NCI-H187 (cell line): ENCODE measurements at places on chromosomes 3 and 15.

GRCh38 chr3:47464588-47464987, 11.2 kb downstream of the SCAP start:
- DNase-seq: no peak

DNA sequence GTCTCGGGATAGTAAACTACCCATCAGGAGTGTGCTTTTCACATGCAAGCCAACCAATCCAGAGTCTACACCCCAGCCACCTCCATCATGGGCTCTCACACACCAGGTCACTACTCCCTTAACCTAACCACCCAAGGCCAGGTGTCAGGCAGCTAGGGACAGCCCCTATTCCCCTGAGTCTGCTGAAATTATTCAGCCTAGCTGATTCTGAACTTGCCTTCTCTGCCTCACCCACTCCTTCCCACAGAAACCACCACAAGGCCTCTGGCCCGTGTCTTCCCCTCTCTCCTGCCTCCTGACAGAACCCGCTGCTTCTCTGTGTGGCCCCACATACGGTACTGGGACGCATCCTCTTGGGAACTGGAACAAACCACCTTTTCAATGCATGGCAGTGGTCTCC, 82.1 kb downstream of the PCSK6 start:
- no peak for DNase-seq

- DNase-seq: no peak
Measured at GRCh38 chr3:177471733-177472480, 274.6 kb upstream of the TBL1XR1 start.

DNA sequence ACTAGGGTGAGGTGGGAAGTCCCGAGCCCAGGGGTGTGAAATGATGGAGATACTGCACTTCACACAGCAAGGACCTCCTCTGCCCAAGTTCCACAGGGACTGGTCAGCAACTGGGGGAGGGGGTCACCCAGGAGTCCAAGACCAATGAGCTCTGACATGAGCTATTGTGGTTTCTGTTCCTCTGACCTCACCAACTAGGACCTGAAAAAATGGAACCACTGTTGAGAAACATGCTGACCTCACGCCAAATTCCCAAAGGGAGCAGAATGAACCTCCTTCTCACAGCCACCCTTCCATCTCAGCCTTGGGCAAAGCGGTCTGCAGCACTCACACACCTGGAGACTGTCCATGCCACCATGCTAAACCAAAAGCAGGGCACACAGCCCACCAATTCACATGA, 69.3 kb downstream of the LRIG1 start:
- no peak for DNase-seq

DNA sequence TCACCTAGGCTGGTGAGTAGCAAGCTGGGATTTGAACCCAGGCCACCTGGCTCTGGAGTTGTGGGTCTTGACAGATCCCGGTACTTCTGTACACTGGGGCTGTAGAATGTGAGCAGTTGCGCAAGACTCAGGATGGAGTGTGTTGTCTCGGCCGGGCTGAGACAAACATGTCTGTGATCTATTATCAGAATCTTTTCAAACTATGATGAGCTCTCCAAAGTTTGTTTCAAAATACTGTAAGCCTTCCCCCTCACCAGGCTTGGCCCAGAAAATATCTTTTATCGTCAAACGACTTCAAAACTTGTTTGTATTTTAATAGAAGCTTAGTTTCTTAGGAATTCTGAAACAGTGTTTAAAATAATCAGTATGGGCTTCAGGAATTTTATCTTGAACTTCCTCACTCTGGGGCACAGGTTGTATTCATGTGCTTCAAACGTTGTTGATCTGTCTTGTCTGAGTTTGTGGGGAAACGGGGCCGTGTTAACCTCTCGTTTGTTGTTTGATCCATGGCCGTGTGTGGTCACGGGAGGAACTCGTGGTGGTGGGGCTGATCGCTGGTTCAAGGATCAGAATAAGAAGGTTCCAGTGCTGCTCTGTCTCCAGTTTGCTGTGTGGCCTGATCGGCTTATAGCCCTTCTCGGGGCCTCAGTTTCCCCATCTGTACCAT, 40.3 kb upstream of the TFRC start:
- no peak for DNase-seq

- DNase-seq: peak; percentile 22
Measured at GRCh38 chr3:168024537-168024941, 71.2 kb downstream of the GOLIM4 start.

DNA sequence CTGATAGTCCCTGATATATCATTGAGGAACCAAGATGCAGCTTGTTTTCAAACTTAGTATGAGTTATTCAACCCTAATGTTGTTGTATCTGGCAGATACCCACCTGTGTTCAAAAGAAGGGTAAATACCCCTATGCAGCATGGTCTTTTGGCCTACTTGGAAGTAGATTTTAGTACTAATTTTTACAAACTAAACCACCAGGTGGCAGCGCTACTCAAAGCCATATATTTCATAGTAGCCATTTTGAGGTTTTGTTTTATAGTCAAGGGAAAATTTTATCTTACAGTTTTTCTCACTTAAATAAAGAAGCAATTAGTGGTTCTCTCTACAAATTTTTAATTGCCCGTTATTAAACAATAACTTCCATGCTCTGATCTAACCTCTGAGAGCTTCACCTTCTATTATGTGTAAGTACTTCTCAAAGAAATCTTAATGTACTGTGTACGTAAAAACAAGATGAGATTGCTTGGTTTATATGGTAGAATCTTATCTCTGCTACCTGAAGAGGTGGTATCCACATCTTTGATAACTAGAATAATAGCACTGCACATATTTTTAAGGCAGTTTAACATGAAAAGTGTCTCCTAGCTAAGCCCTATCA, 31.5 kb upstream of the MLF1 start:
- peak; percentile 11 for DNase-seq

DNA sequence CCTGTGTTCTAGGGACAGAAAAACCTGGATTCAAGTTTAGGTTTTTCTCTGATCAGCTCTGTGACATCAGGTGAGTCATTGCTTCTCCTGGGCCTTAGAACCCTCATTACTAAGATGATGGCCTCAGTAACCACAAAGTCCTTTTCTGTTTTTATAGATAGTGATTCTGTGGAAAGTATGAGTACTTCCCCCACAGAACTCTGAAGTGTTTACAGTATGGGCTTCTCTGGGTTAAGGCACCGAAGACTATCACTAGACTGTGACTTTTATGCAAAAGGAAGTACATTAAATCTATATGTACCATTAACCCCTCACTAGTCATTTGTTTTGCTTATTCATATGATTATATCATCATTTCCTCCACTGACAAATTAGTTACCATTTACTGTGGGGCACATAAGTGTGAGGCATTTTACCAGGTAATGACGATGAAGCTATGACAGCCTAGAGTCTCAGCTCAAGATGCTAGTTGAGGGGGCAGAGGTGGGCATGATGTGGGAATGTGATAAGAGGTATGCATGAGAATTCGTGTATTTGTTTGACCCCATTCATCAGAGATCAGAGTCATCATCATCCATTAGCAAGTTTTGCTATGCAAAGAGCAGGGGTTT, 15.0 kb upstream of the RORA start:
- DNase-seq: no peak

GRCh38 chr3:64151342-64151871, 73.9 kb downstream of the PRICKLE2 start:
- DNase-seq: no peak

DNA sequence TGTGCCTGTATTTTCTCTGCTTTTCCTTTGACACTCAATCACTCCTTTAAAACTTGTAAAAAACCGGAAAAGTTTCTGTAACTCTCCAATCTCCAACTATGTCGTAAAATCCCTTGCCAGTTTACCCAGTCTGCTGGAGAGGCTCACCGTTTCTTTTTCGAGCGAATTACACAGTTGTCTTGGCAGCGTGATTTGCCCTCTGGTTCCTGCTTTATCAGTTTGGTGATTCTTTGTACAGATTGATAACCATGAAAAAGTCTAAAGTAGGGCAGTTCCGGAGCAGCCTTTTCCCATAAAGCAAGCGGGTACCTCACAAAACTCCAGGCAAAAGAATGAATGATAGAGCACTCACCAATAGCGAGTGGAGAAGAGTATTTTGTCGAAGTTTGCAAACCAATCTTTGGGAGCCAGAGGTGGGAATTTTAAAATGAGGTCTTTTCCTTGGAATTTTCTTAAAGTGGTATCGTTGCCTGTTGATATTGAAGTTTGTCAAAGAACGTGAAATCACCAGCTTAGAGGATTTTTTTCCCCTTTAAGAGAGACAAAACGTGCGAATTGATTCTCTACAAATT, at the start of gene TTC23:
TTC23 (minus strand) TSS at position 312 of the 572 bp plus-strand sequence. CDS start 20,869 bp downstream, outside the sequence.
- DNase-seq: no peak

DNA sequence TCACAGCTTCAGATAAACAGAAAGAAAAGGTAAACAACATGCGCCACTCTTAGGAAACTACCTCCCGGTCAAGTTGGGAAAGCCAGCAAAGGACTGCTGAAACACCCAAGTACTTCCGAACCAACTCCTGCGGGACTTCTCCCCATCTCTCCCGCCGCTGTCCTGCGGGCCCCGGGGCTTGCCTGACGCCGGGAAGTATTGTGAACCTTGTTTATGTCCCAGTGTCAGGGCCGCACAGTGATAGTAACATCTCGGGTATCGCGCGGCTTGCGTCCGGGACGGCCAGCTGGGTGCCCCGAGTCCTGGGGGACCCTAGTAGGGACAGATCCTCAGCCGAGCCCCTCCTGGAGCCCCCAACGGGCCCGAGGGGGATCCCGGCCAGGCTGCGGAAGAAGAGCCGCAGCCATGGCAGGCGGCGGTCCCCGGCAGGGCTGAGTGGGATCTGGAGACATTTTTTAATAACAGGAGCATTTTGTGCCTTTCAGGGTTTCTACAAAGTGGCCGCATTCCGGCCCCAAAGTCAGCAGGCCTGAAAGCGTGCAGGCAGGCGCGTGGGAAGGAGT, 756 bp downstream of the CLPX start:
- no peak for DNase-seq

GRCh38 chr3:50786631-50787030, 111.9 kb downstream of the DOCK3 start:
- DNase-seq: no peak

GRCh38 chr3:100425316-100425715, 24.0 kb downstream of the LNP1 start:
- DNase-seq: no peak

- no peak for DNase-seq
Measured at GRCh38 chr15:54033869-54034458, 55.7 kb downstream of the UNC13C start.

- DNase-seq: no peak
Measured at GRCh38 chr15:79938143-79938542, 32.9 kb downstream of the BCL2A1 start.

DNA sequence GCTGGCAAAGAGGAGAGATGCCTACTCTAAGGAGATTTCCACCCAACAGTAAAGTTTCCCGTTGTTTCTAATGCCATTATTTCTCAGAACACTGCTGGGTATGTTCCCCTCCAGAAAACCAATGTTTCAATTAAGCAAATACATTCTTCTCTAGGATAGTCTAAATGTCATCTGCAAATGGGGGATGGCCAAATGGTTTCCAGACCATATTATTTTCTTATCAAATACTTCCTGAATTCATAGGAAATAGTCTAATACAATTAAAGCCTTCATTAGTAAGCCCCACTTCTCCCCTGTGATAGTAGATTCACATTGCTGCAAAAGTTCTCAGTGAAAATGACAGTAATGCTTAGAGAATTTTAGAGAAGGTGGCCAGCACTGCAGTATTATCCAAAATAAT, 716.6 kb downstream of the GRM7 start:
- no peak for DNase-seq

DNA sequence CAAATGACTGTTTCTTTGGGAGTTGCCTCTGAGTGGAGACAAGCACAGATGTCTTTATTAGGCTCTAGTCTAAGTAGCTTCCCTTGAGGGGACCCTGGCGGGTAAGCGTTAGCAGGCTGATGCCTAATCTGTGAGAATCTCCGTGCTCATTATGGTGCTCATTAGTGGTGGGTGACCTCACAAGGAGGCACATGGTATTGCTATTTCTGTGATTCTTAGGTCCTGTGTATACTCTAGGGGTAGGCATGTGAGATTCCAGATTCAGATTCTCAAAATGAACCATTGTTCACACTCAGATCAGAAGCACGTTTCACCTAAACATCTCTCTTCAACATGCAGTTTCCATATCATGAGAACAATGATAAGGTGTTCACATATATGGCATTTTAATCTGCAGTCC, 809.7 kb downstream of the NR2F2 start:
- DNase-seq: no peak

DNA sequence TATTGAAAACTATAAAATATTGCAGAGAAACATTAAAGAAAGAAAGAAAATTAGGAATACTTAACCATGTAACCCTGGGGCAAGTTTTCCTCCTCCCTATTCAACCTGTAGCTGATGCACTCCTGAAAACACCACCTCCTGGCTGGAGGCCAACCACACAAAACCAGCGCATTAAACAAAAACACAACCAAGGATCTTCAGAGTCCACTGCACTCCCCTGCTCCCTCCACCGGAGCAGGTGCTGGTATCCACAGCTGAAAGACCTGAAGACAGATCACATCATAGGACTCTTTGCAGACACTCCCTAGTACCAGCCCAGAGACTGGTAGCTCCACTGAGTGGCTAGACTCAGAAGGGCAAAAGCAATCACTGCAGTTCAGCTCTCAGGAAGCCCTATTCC, 13.6 kb upstream of the ADAMTS17 start:
- no peak for DNase-seq

- no peak for DNase-seq
Measured at GRCh38 chr3:75983111-75983510, 197.8 kb upstream of the ZNF717 start.

DNA sequence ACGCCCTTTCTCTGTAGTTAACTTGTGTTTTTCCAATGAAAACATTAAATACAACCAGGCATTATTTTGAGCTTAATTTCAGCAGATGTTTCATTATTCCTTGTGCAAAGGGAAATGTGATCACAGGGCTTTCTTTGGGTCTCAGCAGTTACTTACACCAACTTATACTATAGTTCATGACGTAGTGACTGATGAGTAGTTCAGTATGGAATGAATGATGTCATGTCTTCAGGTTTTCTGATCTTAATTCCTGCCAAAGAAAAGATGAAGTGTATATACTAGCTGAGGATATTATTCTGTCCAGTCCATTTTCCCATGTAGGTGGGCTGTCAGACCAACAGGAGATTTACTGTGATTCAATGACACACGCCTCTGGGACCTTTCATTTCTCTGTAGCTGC, 61.3 kb downstream of the MYRIP start:
- no peak for DNase-seq
